ENCODE measurements at places on chromosomes 12 and 14.
A peak's percentile ranks its signal among the peaks of the same experiment; 100 is the strongest.

DNA sequence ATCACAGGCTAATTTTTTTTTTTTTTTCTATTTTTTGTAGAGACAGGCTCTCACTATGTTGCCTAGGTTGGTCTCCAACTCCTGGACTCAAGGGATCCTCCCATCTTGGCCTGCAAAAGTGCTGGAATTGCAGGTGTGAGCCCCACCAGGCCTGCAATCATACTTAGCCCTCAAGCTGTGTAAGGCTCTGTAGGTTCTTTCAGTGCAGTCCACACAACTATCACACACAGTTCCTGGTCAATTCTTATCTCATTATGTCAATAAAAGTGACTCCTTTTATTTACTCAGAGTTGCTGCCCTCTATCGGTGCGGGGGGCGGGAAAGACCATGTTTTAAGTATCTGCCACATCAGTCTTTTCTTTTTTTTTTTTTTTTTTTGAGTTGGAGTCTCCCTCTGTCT, 29.0 kb downstream of the SLC2A3 start:
- DNase-seq, result no peak

DNA sequence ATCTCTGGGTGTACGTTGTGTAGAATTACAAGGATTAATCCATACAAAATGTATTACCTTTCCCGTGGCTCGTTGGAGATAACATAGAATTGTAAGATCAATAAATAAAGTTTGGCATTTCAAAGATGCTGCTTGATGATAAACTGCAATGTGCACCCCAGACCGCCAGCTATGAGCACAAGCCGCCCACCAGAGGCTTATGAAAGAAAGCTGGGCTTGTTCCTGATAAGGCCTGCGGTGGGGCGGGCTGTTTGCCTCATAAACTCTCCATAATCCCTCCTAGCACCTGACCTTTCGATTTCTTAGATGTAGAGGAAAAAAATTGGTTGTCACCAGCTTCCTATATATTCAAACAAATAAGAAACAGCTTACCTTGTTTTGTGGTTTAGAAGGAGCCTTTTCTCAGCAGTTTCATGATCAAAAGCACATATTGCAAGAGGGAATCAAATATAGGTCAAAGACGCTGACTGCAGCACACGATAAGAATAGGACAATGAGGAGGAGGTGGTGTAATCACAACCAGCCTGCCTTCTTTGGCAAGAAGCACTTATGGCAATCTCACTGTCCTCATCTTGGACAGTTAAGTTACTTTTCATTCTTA, 293.6 kb downstream of the RMST start:
- no peak for DNase-seq

- DNase-seq, result no peak
Observed at GRCh38 chr12:104464899-104465298, 8.2 kb downstream of the CHST11 start.

DNA sequence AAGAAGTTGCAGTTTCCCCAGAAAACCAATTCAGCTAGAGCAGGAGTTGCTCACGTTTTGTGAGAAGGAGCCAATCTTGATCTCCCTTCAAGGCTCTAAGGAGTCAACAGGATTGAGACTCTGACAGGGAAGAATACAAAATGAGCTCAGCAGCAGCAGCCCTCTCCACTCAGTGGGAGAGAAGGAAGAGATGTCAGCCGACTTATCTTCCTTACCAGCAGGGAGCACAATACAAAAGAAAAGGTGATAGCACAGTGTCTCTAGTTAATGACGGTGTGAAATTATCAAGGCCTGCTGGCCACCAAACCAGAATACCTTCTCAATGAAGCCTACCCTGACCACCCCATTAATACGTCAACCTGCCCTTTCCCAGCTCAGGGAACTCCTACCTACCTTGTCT, 223.6 kb upstream of the TMPO start:
- no peak for DNase-seq

DNA sequence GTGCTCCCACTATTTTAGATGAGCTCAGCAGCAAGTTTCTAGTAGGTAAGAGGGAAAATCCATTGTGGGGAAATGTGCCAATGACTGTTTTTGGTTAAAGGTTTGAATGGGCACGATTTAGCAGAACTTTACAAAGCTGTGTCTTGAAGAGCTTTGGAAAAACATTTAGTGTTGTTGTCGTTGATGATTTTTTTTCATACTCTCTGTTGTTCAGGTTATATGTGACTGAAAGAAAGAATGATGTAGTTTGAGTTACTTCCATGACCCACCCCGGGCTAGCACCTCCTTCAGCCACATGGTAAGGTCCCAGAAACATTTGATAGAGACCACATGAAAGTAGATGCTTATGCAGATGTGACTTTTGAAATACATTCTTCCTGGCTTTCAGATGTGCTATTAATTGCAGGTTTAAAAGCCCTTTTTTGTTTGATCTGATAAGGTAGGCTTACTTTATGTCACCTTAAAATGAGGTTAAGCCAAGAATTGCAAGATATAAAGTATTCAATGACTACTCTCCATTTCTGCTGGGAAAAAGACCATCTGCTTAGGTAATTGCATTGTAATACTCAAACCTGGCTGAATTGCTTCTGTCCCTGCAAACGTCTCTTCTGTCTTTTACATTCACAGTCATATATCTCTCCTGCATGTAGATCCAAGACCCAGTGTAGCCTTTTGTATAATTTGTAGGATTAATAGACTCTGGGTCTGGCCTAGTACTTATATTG, 250.6 kb downstream of the RGS6 start:
- DNase-seq, result no peak

DNA sequence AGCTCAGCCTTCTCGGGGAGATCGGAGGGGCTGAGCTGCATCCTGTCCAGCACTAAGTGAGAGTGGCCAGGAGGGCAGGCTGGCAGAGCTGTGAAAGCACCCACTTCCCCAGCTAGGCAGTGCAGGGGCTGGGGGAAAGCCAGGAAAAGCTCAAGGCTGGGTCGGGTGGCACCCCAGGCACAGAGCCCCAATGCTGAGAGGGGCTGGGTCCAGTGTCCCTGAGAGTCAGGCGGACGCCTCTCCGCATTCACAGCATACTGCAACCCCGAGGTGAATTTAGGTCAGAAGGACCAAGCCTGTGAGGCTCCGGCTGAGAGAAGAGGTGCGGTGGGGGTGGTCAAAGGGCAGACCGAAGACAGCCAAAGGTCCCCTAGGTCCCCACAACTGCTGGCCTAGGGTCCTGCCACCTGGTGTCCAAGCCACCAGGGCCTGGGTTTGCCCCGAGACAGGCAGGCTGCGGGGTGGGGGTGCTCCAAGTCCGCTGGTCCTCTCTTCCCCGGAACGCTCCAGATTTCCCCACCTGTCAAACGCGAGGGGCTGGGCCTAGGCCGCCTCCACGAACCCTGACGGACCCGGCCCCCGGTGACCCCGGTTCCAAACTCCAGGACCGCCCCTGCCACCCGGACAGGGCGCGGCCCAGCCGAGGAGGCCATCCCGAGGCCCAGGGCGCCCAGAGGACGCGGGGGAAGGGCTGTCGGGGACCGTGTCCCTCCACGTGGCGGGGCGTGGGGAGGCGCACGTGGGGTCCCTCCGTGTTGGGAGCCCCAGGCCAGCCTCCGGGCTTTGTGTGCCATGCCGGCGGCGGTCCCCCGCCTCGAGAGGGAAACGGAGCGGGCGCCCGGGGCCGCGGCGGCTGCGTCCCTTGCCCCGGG, 527 bp downstream of the CAMKK2 start:
- no peak for DNase-seq

GRCh38 chr12:116549993-116550392, 9.2 kb upstream of the MAP1LC3B2 start:
- DNase-seq, result no peak

DNA sequence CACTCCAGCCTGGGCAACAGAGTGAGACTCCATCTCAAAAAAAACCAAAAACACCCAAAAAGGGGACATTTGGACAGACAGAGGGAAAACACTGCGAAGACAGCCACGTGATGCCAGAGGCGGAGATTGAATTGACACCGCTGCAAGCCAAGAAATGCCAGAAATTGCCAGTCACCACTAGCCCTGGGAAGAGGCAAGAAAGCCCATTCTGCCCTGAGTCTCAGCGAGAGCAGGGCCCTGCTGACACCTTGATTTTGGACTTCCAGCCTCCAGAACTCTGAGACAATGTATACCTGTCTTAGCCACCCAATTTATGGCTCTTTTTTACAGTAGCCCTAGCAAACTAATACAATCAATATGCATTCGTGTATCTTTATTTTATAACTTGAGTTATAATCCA, 7.4 kb upstream of the IGFBP6 start:
- no peak for DNase-seq

GRCh38 chr12:122977153-122977552, 2.1 kb downstream of the OGFOD2 start:
- DNase-seq, result no peak

GRCh38 chr14:76348898-76349297, 27.0 kb upstream of the ESRRB start:
- DNase-seq, result no peak

DNA sequence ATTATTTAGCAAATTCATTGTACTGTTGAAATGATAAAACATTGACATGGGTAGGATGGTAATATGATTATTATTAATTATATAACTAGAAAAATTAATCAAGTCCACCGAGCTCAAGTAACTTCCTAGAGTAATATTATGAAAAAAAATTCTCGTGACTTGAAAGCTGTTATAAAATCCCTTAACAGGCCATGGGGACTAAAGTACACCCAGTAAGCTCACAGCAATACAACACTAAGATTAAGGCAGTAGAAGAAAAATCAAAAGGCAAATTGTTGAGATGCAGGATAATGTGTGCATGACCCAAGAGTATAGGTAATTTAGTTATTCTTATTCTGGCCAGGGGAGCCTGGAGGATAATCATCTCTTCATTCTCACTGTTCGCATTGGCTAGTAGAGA, 162.6 kb upstream of the LRIG3 start:
- no peak for DNase-seq

DNA sequence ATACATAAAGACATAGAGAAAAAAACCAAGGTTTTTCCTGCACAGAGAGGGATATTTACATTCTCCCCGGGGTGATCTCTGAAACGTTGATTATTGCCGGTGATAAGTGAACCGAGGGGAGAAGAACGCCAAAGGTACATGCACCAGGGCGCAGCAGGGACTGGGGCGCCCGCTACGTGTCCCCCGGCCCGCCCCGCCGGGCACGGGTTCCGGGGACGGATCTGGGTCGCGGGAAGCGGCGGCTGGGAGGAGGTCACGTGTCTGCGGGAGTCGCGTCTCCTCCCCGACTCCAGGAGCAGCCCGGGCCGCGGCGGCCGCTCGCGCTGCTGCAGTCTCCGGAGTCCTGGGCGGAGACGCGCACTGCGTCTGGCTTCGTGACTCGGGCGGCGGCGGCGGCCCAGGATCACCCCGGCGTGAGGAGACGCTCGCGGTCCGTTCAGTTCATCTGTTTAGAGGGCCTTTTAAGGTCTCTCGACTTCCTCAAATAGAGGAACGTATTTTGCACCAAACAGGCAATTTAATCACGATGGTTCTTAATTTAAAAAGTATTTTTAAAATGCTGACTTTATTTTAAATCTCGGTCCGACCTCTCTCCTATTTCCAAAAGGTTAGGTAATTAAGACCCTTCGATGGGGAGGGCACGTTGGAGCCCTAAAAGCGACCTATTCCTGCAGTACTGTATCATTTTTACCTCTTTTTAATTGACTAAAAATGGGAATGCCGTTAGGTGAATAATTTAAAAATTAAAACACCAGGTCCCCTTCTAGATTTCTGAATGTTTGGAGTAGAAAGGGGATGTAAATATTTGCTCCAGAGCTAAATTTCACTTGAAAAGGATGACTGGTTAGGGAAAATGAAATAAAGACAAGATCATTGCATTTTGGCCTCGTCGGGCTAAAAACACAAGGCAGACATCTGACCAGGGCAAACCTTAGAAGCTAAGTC, 1.8 kb upstream of the BHLHE41 start:
- no peak for DNase-seq

DNA sequence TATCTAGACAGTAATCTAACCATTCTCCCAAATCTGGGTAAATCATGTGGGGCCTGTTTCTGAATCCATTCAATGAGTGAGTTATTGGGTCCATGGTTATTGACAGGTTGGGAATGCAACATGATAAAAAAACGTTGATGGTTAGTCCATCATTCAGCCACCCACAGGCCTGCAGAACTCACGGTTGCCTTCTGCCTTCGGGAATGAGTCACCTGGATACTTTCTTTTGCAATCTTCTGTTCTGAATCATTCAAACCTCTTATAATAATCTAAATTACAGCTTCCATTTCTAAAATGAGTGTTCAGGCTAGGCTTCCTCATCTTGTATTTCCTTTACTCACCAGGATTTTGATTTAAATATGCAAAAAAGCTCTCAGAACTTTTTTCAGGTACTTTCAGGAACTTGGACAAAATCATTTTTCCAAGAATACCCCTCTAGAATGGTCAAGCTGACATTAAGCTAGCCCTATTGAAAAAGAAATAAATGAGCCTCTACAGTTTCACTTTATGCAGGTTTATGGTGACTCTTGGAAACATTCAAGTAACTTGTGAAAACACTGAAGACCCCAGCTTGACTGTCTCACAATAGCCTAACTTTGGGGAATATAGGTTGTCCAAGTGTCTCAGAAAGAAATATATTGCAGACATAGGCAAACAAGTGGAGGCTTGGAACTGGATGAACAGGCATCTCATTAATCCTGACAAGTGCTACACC, 94.4 kb downstream of the KCNK10 start:
- no peak for DNase-seq

DNA sequence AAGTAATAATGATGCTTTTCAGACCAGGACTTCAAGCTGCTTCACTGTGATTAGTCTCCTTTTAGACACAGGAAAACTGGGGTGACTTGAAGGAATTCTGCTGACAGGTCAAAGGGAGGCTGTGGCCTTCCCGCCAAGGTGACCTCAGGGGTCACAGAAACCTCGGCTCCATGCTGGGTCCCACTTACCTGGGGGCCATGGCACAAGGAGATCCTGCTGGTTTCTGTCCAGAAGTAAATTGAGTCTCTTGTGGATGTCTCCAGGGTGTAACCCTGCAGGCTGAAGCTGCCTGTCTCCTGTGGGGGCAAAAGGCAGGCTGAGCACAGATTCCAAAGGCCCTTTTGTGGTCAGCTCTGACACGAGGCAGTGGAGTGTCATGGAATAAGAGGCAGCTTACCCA, 138.7 kb upstream of the MED13L start:
- no peak for DNase-seq

DNA sequence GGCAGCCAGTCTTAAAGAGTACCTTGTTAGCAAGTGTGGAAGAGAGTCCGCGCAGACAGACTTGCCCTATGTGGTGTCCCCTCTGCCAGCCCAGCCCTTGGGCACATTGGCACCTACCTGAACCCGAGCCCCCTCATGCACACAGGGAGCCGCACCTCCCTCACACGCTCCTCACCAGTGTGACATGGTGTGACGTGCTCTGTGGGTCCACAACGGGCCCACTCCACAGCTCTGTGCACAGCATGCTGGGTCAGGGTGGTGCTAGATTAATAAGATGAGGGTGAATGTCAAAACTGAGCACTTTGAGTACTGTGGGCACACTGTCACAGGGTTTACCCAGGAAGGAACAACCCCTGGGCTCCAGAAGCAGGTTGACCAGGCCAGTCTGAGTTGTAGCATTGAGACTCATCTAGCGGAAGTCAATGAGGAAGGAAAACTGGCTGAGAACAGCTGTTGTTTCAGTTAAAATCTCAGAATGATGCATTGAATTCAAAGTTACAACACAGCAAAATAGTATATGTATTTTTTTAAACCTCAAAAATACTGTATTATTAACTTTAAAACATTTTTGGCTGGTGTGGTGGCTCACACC, 53.4 kb upstream of the AMN start:
- no peak for DNase-seq

- DNase-seq, result peak; percentile 57
Observed at GRCh38 chr12:111405859-111406473, at the start of gene SH2B3. Gene SH2B3 (plus strand): TSS chr12:111405923. CDS start chr12:111418146, 12,223 bp downstream.

All from activated CD4-positive, alpha-beta T cell treated with anti-CD3 and anti-CD28 coated beads for 24 hours (primary cell).